ENCODE measurements at places on chromosomes 12 and 14.
A peak's percentile ranks its signal among the peaks of the same experiment; 100 is the strongest.

GRCh38 chr12:53219292-53219955, 12.4 kb upstream of the ITGB7 start:
- DNase-seq = peak; percentile 66

DNA sequence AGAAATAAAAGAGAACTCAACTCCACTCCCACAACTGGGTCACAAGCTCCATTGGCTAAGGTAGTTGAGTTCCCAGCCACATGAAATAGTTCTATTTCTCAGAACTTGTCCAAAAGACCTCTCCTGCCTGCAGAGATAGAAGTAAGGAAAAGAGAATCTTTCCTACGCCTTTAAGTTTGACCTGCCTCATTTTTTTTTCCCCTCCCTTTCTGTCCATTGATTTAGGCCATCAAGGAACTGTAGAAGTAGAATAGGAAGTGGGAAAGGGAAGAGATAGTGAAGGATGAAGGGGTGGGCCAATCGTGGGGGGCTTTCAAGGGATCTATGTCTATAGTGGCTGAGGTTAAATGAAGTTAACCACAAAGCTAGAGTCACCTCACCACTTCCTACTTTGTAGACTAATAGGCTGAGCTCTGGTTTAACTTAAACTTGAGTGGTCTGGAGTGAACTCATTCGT, 13.9 kb upstream of the NUDT4 start:
- DNase-seq = no peak

- DNase-seq = no peak
Measured at GRCh38 chr12:53744751-53745150, 7.0 kb downstream of the CISTR start.

GRCh38 chr12:131464081-131464480, 246.8 kb upstream of the SFSWAP start:
- no peak for DNase-seq

GRCh38 chr12:108173160-108173559, 44.1 kb downstream of the WSCD2 start:
- no peak for DNase-seq

DNA sequence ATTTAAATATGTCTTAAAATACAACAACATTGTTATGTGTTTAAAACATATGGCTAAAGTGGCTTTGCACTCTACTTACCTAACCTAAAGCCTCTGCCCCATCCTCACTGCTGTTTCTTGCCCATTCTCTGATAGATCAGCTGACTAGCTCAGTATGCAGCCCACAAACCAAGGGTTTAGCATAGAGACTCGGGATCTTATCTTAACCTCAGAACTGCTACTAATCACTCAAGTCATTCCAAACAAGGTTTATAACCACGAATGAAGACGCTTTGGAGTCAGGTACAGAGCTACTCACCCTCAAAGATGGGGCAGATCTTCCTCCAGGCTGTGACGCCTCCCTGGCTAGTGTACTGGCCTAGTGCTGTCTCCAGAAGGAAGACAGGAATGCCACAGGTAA, 19.3 kb downstream of the SLC6A13 start:
- DNase-seq = no peak

- no peak for DNase-seq
Measured at GRCh38 chr12:84357314-84357713, 555.3 kb downstream of the SLC6A15 start.

- DNase-seq = no peak
Measured at GRCh38 chr12:58803908-58804307, 116.4 kb downstream of the LRIG3 start.

- DNase-seq = no peak
Measured at GRCh38 chr12:71828813-71829212, 10.7 kb upstream of the TBC1D15 start.

- no peak for DNase-seq
Measured at GRCh38 chr12:68667291-68667690, 19.5 kb upstream of the NUP107 start.

DNA sequence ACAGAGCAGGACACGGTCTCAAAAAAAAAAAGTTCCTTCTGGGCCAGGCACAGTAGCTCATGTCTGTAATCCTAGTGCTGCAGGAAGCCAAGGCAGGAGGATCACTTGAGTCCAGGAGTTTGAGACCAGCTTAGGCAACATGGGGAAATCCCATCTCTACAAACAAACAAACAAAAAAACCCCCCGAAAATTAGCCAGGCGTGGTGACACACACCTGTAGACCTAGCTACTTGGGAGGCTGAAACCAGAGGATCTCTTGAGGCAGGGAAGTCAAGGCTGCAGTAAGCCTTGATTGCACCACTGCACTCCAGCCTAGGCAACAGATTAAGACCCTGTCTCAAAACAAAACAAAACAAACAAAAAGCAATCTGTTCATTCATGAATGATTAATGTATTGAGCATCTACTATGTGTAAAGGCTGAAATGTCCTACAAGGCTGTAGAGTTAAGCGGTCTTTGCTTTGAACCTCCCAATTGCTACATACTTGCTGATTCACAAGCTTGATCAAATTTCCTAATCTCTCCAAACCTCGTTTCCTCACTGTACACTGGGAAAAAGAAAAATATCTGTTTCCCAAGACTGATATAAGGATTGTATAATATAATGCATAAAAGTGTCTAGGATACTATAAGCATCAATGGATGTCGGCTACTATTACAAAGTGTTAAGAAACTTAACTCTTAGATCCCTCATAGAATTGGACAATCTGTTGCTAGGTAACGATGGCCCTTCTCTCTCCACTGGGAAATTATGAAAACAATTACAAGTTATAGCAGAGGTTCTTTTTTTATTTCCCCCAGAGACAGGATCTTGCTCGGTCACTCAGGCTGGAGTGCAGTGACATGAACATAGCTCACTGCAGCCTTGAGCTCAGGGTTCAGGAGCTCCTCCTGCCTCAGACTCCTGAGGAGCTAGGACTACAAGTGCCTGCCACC, 7.9 kb upstream of the RILPL2 start:
- no peak for DNase-seq

DNA sequence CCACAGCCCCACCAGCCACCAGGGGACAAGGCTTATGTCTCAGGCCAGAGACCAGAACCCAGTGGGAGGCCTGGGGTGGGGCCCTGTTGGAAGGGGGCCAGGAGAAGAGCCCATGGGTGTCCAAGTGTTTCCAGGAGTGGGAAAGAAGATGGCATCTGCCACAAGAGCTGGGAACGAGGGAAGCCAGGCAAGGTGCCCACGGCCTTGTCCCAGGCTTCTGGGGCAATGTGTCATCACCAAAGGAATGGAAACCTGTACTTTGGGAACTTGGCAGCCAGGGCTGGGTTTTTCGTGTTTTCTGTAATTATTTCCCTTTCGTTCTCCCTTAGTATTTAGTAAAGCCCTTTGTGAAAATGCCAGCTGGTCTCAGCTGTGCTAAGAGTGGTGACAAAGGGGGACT, 5.3 kb upstream of the PGF start:
- no peak for DNase-seq

DNA sequence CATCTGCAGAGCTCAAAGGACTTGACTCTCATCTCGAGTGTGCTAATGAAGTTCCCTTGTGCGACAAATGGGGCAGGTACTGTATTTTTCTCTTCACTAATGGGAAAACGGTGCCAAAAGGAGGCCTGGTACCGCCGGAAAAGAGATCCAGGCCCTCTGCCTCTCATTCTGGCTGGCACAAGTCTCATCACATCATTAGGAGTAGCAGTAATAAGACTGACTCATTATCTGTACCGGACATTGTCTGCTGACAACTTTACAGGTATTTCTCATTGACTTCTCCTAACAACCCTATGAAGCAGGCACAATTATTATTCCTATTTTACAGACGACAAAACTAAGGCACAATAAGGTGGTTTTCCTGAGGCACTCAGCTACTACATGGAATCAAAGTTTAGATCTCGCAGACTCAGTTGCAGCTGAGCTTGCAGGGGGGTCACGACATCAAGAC, 668 bp downstream of the APPL2 start:
- DNase-seq = peak; percentile 15

GRCh38 chr14:103275000-103275399, 59.0 kb upstream of the EIF5 start:
- DNase-seq = no peak

DNA sequence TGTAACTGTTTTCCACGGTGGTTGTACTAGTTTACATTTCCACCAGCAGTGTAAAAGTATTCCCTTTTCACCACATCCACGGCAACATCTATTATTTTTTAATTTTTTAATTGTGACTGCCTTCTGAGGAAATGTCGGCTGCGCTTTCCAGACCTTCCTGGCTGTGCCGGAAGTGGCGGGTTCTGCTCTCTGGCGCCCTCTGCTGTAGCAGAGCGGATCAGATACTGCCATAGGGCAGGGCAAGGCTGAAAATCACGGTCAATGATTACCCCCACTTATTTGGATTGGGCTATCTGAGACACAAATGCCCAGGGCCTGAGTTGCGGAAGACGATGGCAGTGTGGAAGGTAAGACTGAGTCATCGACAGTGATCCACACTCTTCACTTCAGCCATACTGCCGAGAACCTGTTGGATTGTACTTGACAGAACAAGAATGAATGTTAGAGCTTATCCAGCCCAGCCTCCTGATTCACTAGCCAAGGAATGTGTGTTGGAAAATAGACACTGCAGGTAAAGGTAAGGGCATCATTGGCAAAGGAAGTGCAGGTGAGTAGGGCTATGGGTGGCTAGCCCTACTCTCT, 124.2 kb downstream of the NTF3 start:
- DNase-seq = no peak

- DNase-seq = no peak
Measured at GRCh38 chr12:128813392-128813791, 10.4 kb downstream of the SLC15A4 start.

GRCh38 chr14:77403768-77404167, 19.6 kb downstream of the NOXRED1 start:
- DNase-seq = no peak

DNA sequence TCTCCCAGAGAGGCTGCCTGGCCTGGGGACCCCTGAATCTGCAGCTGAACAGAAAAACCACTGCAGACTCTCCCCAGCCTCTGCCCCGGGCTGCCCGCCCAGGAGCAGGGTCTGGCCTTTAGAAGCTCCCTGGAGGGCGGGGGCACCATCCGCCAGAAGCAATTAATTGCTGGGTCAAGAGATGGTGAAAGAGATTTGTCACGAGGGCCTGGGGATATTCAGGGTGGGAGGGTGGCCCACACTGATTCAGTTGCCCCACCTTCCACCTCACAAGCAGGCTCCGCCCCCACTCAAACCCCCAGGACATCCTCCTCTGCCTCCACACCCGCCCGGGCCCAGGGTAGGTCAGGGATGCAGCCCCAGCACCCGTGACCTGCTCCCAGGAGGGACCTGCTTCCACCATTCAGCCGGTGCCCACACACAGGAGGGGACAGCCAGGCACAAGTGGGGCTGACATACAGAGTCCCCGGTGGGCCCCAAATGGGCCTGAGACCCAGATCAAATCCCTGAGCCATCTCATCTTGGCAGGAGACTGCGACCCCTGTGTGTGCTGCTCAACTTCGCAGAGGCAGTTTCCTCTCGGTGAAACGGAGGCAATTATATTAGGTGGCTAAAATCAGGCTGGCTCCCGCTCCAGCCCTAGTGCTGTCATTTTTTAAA, 23.0 kb downstream of the NCOR2 start:
- no peak for DNase-seq

DNA sequence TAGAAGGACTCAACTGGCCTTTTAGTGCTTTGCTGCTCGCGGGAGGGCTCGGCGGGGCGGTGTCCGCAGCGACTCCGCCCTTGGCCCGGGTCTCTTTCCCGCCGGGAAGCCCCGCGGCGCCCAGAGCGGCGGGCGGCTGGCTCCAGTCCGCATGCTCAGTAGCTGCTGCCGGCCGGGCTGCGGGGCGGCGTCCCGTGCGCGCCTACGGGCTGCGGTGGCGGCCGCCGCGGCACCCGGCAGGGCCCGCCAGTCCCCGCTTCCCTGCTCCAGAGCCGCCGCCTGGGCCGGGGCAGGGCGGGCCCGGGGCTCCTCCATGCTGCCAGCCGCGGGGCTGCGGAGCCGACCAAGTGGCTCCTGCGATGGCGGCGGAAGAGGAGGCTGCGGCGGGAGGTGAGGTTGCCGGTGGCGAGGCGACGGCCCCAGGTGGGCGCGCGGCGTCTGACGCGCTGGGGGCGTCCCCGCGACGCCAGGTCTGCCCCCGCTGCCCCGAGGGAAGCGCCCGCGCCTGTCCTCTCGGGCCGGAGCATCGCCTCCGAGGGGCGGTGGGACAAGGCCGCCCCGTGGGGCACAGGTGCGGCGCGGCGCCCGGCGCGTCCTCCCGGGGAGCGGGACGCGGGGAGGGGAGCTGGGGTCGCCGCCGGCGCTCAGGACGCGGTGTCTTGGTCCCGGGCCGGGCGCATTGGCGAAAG, at the start of gene BMAL2:
Gene BMAL2 (plus strand): TSS at position 123 of the 689 bp plus-strand sequence. CDS start 237 bp downstream, at position 360.
- peak; percentile 23 for DNase-seq

GRCh38 chr14:100297320-100298300, 8.6 kb downstream of the SLC25A29 start:
- DNase-seq = no peak

DNA sequence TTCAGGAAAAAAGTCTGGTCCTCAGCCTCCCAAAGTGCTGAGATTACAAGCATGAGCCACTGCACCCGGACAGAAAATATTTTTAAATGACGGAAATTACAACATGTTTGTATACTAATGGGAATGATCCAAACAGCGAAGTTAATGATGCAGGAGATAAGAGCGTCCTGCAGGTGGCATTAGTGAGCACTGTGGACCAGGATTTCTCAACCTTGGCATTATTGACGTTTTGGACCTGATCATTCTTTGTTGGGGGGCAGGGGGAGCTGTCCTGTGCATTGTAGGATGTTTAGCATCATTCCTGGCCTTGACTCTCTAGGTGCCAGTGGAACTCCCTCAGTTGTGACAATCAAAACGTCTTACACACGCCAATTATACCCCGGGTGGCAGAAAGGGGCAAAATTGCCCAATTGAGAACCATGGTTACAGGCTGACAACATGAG, 34.1 kb downstream of the SCFD1 start:
- DNase-seq = peak; percentile 48

- no peak for DNase-seq
Measured at GRCh38 chr12:66590275-66590985, 88.4 kb downstream of the GRIP1 start.

DNA sequence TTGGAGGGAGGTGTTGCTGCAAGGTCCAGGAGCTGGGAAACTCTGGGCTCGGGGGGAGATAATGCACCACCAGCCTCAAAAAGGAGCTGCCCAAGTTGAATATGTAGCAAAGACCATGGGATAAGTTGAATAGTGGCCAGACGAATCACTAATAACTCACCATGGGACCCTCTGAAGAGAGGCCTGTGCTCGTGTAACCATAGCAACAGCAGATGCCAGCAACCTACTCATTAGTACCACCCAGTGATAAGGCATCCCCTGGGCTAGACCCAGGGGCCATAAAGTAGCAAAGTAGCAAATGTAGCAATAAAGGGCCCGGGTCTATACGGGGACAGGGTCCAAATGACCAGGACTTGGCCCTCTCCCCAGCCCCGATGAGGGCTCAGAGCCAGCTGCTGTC, 328.0 kb downstream of the DPF3 start:
- DNase-seq = no peak

DNA sequence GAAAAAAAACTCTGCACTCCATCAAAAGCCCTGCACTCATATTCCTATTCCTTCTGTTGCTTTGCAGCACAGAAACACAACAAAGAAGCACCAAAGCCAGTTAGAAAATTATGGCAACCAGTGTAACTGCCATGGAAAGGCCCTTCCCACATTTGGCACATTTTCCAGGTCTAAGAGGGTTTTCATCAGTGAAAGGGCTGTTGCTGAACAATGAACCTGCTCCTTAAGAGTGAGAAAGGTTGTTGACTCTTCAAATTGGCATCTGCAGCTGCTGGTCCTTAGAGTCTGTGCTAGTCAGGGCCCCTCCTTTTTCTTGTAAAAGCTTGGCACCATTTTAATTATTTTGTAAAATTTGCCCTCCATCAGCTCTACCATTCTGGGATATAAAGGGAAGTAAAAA, 378.7 kb upstream of the KITLG start:
- DNase-seq = no peak
